ENCODE measurements at places on chromosomes 4 and X.

DNA sequence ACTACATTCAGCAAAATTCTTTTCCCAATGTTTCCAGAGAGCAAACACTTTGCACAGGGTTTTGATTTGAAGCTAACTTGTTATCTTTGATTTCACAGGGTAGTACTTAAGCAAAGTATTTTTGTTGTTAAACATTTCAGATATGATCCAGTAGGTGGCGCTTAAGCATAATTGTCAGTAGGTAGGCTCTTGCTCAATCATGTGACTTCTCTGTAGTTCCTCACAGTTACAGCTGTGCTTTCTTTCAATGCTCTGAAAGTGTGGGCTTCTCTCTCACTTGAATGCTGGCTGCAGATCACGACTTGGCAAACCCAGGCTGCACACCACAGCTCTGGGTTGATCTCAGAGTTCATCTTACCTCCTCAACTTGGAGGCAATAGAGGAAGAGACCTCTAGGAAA, 1016.5 kb downstream of the SH3BGRL start:
- DNase-seq, result no peak

DNA sequence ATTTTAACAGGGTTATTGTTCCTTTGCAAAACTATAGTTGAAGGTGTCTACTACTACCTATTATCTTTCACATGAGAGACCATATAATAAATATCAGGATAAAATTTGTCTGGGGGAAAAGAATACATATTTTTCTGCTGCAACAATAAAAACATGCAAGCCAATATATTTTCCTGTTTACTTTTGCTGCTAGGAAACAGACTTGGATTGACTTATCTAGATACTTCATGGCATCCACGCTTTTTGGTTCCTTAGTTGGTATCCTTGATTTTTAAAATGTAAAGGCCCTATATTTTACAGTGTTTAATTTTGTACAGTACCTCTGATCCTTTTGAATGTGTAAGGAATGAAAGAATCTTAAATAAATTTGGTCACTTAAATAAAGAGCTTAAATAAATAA, 150.6 kb downstream of the GPC3 start:
- DNase-seq, result no peak

DNA sequence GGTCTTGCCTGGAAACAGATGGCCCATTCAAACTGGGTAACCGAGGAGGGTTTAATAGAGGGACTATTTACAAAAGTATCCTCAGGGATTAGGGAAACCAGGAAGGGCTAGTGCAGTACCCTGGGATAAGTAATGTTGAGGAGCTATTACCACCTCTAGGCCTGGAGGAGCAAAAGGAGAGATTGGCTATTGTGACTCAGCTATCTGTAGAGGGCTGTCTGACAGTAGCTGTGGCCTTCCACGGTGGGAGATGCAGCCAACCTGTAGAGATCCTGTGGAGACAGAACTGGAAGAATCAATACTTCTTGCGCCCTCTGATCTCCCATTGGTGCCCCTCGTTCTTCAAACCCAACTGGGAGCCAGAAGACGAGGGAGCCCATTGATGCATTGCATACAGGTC, 34.1 kb upstream of the RPS6KA3 start:
- no peak for DNase-seq

DNA sequence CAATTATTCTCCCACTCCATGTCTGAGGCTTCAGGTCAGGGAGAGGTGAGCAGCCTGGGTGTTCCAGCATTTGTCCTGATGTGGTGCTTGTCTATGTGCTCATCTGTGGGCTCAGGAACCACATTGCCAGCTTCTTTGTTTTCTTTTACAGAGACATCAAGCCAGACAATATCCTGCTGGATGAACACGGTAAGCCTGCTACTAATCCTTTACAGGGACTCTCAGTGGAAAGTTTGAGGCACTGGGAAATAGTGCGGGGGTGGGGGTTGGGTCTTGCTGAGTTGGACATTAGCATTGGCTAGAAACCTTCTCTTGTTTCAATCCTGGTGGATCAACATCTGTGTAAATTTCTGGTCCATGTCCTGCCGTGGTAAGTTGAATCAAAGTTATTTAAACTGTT, 310.3 kb downstream of the EVC2 start:
- DNase-seq, result no peak

GRCh38 chrX:130981836-130982235, 76.3 kb upstream of the ARHGAP36 start:
- no peak for DNase-seq

DNA sequence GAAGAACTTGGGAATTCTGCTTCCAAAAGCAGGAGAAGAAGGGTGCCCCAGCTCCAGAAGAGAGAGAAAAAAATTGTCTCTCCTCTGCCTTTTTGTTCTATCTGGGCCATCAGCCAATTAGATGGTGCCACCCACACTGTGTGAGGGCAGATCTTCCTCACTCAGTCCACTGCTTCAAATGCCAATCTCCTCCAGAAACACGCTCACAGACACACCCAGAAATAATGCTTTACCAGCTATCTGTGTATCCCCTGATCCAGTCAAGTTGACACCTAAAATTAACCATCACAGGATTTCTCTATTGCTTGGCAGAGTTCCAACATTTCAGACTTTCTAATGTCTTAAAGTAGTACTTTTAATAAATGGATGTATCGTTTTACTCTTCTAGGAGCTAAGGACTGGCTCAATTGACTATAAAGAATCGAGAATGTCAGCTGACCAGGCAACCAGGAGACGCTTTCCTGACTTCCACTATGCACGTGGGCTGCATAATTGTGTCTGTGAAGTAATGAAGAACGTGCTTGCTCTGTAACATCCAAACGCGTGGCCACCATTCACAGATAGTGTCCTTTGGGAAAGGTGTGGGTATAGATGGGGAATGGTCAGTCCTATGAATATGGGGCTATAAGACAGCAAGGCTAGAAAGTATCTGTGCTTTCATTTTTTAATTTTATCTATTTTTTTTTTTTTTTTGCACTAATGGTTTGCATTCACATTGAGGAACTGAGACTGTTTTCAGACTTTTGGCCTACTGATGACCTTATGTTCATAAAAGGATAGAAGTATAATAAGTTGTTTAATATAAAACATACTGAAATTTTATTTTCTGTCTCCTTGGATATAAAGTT, 9.9 kb upstream of the SMIM20 start:
- DNase-seq, result no peak

DNA sequence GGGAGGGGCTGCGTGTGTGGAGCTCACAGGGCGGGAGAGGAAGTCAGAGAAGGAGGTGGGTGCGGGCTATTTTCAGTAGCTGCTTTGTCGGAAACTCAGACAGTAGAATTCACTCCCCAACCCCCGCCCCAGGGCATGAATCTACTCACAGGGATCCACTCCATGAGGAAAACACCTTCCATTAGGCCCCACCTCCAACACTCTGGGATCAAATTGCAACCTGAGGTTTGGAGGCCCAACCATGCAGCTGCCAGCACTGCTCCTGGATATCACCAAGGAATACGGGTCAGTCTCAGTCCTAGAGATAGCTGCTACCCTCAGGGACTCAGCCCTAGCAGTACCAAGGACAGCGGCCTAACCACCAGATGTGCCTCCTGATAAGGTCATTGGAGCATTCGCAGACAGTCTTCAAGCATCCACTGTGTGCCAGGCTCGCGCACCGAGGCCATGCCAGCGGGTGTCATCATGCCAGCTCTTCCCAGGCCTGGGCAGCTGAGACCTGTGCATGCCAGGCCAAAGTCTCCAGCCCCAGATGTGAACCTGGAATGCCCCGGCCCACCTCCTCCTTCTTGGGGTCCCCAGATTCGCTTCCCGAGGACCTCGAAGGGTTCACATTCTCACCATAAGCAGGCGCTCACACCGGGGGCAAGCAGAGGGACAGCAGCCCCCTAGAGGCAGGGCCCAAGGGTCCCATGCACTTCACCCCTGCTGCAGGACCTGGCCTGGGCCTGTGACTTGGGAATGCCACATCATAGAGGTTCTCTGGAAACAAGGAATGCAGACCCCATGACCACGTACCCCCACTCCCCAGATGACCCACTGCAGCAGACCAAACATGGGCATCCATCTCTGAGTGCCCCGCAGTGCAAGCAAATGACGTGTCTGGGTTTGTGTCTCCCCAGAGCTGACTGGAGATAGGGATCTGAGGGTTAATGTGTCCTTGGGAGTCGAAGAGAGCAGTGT, 102.3 kb downstream of the ADRA2C start:
- no peak for DNase-seq

DNA sequence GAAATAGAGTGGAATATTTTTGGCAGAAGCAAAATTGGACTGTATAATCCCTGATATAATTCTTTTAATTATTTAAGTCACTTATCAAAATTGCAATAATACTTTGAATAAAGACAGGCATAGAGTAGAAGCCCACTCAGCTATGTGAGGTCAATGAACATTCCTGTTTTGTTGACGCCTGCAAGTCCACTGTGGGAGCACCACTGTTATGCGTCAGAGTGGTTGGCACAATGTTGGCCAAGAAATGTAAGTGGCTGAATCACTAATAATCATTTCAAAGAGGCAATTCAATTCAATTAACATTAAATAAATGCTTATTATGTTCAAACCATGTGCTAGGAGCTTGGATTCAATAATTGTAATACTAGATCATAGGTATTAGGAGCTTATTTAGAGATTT, 221.0 kb downstream of the SPCS3 start:
- no peak for DNase-seq

DNA sequence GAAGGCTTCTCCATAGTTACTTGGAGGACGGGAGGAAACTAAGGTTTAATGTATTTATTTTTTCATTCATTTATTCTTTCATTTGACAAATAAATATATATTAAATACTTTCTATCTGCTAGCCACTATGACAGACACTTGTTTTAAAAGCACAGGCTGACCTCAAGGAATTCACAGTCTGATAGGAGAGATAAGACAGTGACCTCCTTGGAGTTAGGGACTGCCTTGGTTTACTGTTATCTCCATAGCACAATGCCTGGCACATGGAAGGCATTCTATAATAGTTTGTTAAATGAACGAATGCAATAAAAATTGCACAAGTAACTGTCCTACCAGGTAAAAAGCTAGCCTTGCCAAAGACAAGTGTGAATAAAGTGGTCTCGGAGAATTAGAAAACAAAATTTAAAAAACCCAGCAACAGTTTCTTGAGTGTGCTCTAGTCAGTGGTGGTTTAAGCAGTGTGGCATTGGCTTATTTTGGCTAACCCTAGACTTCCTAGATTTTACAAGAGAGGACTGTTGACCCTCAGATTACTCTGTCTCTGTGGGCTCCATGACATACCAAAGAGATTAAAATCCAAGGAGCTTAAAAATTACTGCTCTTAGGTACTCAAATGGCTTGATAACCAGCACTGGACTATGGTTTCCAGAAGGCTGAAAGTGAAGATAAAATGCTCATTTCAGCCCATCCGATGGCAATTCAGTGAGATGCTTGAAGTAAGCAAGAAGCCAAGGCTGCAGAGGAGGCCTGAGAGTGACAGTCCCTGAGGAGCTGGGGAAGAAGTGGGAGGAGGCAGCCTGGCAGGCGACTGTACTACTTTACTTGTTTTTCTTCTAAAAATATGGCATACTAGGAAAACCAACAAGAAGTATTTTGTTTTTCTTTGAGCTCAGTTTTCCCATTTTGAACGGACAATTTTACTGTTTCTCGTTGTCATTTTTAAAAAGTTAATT, 9.6 kb downstream of the AFP start:
- DNase-seq, result no peak

- no peak for DNase-seq
Measured at GRCh38 chr4:5120468-5120867, 69.2 kb downstream of the STK32B start.

GRCh38 chr4:7381890-7382633, 52.7 kb downstream of the PSAPL1 start:
- DNase-seq, result no peak

GRCh38 chr4:574346-575161, 1.5 kb downstream of the TMEM271 start:
- DNase-seq, result no peak

- no peak for DNase-seq
Measured at GRCh38 chrX:135327299-135327698, 18.0 kb downstream of the ETDC start.

DNA sequence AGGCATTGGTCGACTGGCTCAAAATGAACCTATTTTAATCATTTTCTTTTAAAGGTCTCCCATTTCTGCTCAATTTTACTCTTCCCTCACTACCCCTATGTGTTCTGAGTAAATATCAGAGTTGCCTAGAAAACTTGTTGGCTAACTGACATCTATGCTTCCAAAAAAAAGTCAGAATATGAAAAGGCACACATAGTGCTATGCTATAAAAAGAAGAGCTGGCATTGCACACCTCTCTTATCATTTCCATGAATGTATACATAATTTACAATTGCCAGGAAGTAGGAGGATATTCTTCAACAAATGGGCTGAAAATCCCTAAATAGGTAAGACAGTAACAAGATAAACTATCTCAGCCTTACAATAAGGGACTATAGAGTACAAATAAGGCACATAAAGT, 70.2 kb downstream of the FRYL start:
- DNase-seq, result no peak

DNA sequence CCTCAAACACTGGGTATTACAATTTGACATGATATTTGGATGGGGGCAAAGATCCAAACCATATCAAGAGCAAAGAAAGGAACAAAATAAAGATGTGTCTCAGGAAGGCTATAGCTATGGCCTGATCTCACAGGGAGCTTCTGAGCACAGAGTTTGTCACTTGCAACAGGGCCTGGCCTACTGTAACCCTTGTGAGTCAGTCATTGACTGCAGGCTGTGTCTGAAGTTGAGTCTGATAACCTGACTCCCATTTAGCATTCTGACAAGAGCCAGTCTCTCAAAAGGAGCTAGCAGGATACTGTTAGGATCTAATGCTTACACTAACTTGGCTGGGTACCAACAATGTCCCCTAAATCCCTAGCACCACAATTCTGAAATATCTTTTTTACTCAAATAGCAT, 612.5 kb upstream of the TECRL start:
- DNase-seq, result no peak

DNA sequence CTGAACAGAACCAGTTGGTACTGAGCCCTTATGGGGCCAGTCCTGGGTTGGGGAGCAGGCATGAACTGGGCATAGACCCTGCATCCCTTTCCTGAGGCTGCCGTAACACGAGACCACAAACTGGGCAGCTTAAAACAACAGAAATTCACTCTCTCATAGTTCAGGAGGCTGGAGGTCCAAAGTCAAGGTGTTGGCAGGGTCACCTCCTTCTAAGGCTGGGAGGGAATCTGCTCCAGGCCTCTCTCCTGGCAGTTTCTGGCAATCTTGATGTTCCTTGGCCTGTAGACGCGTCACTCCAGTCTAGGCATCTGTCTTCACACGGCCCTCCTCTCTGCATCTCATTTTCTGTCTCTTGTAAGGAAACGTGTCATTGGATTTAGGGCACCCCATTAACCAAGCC, 19.8 kb upstream of the SORCS2 start:
- DNase-seq, result no peak

DNA sequence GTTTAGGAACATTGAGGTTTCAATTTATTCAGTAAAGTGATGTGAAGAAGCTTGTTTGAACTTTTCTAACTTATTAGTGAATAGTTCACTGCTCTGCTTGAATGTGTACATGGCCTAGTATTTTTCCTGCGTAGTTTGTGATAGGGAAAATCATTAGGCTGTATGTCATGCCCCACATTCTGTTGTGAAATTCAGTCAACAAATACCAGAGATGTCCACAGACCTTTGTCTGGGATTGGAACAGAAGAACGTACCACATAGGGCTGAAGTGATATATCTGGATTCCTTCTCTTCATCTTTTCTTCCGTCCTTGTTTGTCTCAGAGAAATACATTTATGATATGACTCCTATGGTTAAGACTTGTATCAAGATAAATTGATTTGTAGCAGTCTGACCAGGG, 88.8 kb upstream of the PLS3 start:
- no peak for DNase-seq

Data from left cardiac atrium (tissue), 4 donors.